CD8-positive, alpha-beta memory T cell (primary cell): ENCODE measurements at places on chromosomes 16 and 17. TPM values are rescaled to one million over a fixed set of nuclear protein-coding genes. Genes with fewer than 3 reads are reported as not detected.

- H3K4me1 ChIP-seq: peaks cover 10% of the 10 kb centered on the region
- H3K27ac ChIP-seq: no peak overlapping the region
- no peaks in the 10 kb centered on the region for H3K36me3 ChIP-seq
- H3K4me3 ChIP-seq: no peak overlapping the region
Measured at GRCh38 chr16:47017636-47018035, 44.2 kb upstream of the DNAJA2 start.

ARL5C gene
- total RNA-seq: not detected

DNA sequence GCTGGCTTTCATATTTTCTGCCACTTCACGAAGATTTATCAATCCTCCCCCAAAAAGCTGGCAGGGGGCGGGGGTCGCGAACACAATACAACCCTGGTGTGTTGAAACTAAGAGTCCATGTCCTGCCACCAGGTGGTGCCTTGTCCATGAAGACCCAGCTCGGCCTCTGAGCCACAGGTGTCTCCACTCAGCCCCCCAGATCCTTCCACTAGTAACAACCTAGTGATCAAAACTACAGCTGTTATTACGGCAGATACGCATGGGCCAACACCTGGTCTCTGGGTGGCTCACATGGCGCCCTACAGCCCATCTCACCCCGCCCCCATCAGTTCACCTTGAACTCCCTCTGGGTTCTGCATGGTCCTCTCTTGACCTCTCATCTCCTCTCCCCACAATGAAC lies 27.7 kb downstream of the USP7 start:
- H3K36me3 ChIP-seq: no peaks in the 10 kb centered on the region
- no peak overlapping the region for H3K4me3 ChIP-seq
- no peak for DNase-seq
- H3K27ac ChIP-seq: no peak overlapping the region
- H3K27me3 ChIP-seq: no peaks in the 10 kb centered on the region

COX4I1 gene
- 449 TPM for total RNA-seq

FKBP10 gene
- total RNA-seq: 1.4 TPM

PROCA1 gene
- total RNA-seq: 4.9 TPM

GRCh38 chr17:14510136-14510535 lies 209.3 kb downstream of the HS3ST3B1 start:
- H3K27ac ChIP-seq: no peak overlapping the region
- H3K36me3 ChIP-seq: no peaks in the 10 kb centered on the region
- H3K4me3 ChIP-seq: no peak overlapping the region
- no peaks in the 10 kb centered on the region for H3K27me3 ChIP-seq
- H3K4me1 ChIP-seq: no peaks in the 10 kb centered on the region
- no peak for DNase-seq

- no peak overlapping the region for H3K27ac ChIP-seq
- H3K4me3 ChIP-seq: no peak overlapping the region
- H3K4me1 ChIP-seq: no peaks in the 10 kb centered on the region
- no peak for DNase-seq
- H3K36me3 ChIP-seq: no peaks in the 10 kb centered on the region
- H3K27me3 ChIP-seq: no peaks in the 10 kb centered on the region
Measured at GRCh38 chr17:73759324-73759723, 115.1 kb upstream of the SDK2 start.

DOC2A gene
- total RNA-seq: 0.42 TPM

GRCh38 chr17:74408815-74409214 lies 23.1 kb upstream of the GPRC5C start:
- H3K27ac ChIP-seq: no peak overlapping the region
- H3K36me3 ChIP-seq: no peaks in the 10 kb centered on the region
- no peaks in the 10 kb centered on the region for H3K4me1 ChIP-seq
- no peak overlapping the region for H3K4me3 ChIP-seq
- no peaks in the 10 kb centered on the region for H3K27me3 ChIP-seq
